ENCODE measurements at places on chromosomes 6 and 20.
A peak's percentile ranks its signal among the peaks of the same experiment; 100 is the strongest.

- DNase-seq, result peak; percentile 98
Observed at GRCh38 chr20:33789109-33789857, 21.9 kb upstream of the CHMP4B start.

- DNase-seq, result peak; percentile 35
Observed at GRCh38 chr6:107965746-107966145, 7.7 kb upstream of the SEC63 start.

- DNase-seq, result no peak
Observed at GRCh38 chr20:20022498-20022897, 5.3 kb downstream of the NAA20 start.

DNA sequence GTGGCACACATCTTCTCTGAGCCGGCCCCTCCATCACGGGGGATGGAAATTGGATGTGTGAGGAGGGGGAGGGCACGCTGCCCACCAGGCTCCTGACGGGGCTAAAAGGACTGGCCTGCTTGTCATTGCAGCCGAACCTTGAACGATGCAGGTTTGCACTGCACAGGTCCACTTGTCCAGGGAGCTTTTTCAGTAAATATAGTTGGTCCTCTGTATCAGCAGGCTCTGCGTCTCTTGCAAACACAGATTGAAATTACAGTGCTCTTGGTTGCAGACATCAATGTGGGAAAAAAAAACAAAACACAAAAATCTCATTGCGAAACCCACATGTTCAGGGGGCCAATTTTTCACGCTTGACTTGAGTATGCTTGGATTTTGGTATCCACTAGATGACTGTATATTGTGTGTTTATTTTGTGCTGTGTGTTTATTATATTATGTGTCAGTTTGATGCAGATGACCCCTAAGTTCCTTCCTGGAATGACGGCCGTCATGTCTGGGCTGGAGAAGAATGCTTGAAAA, 29.2 kb downstream of the ERMARD start:
- peak; percentile 71 for DNase-seq

DNA sequence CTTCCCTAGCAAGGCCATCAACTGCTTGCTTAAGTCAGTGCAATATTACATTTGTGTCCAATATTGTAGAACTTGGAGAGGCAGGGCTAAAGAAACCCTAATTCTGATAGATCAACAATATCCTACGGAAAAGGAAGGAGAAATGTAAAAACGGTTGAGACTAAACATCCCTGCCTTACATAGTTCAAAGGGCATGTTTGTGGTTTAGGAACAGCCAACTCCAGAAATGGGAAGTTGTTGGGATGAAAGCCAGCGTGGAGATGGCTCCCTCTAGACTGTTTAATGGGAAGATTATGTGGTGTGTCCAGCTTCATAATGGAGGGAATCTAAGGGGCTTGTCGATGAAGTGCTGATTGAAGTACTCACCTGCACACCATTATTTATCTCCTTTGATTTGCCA, 145.3 kb upstream of the TENT5A start:
- DNase-seq, result no peak

- no peak for DNase-seq
Observed at GRCh38 chr6:17343215-17343614, 50.2 kb upstream of the CAP2 start.

DNA sequence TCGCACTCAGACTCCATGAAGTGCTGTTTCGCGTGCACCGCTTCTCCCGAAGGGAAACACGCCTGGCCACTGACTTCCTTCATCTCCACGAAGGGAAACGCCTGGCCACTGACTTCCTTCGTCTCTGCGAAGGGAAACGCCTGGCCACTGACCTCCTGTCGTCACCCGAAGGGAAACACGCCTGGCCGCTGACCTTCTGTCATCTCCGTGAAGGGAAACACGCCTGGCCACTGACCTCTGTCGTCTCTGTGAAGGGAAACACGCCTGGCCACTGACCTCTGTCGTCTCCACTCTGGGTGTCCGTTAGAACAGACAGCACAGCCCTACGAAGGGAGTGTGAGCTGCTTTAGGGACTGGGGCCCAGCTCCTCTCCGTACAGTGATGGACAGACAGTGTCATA, 17.1 kb upstream of the ADRM1 start:
- no peak for DNase-seq

- peak; percentile 87 for DNase-seq
Observed at GRCh38 chr6:88843040-88843439, 120.4 kb downstream of the RNGTT start.

DNA sequence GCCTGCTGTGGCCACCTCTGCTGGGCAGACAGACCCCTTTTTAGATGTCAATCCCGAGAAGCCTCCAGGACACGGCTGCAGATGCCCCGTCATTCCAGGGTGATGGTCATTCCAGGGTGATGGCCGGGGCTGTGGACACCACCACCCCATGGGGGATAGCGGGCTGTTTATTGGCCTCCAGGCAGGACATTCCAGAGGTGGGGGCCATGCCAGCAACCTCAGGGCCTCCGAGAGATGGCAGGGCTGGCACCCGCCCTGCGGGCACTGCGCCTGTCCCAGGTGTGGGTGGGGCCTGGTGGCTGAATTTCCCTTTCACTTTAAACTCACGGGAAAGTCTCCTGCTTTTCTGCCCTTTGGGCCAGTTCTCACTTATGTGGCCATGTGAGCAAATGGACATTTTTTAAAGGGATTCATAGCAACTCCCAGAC, 14.5 kb downstream of the COL9A3 start:
- no peak for DNase-seq

DNA sequence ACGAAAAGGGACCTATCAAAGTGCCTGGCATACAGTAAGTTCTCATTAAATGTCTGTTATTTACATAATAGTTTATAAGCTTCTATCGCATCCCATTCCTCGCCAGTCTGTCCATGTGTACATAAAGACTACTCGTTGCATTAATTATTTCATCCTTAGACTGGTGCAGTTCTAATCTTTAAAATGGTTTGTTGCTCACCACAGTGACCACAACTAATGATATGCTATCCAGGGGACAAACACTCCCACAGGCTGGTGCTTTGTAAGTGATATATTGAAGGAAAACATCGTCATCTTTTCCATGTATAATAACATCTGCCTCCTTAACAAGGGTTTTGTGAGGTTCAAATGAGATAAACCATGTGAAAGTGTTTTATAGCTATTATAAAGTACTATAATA, 39.0 kb upstream of the HBS1L start:
- peak; percentile 29 for DNase-seq

DNA sequence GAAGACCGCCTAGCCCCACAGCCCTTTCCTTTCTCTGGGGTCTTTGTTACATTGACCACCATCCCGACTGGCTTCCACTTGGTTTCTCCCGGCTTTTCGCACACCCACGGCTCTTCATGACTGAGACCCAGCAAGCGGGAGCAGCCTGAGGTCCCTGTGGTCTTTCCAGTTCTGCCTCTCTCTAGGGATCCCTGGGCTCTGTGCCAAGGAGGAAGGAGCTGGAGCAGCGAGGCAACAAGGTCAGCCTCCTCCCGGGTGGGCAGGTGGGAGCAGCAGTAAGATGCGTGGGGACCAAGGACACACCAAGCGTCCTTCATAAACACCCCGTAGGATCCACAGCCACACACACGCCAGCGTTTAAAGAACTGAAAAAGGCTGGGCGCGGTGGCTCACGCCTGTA, 29.6 kb upstream of the MRGBP start:
- no peak for DNase-seq

GRCh38 chr6:131840936-131841583, 33.2 kb downstream of the ENPP1 start:
- DNase-seq, result no peak

GRCh38 chr6:157364705-157365104, 16.3 kb upstream of the ZDHHC14 start:
- DNase-seq, result peak; percentile 6

DNA sequence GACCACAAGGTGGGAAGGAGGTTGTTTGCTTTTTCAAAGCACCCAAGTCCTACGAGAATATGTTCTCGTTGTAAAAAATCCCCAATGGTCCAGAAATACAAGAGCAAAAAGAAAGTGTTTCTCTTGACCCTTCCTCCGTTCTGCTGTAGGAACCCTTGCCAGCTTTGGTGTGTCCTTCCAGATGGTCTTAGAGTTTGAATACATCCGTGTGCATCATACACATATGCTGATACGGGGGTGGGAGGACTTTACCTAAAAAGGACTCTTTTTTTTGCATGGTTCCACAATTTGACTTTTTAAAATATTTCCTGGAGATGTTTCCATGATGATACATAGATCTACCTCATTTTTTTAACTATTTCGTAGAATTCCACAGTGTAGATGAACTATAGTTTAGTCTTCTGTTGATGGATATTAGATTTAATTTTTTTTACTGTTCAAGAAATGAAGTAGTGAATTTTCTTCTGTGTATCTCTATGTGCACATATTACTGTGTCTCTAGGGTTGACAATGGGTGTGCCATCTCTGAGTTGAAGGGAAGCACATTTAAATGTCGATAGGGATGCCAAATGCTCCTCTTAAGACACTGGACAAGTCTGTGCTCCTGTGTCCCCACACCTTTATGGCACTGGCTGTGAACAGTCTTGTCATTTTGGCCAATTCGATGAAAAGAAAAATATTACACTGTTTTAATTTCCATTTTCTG, 182.1 kb upstream of the SNX9 start:
- DNase-seq, result no peak

GRCh38 chr20:13261460-13262301, 40.6 kb downstream of the ISM1 start:
- peak; percentile 62 for DNase-seq

DNA sequence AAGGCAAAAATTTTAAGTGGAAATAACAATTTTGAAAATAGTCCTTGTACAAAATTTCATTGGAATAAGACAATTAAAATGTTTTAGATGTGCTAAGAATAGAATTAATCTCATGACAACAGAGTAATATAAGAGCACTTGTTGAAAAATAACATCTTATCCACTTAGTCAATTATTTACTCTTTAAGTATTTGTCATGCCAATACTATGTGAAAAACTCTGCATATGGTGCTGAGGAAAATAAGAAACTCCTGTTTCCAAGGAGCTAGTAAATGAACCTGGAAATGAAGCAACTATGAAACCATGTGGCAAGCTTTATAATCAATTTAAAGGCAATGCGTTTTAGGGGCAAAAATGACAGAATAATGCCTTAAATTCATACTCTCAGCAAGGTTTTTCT, 42.7 kb upstream of the HCRTR2 start:
- no peak for DNase-seq

DNA sequence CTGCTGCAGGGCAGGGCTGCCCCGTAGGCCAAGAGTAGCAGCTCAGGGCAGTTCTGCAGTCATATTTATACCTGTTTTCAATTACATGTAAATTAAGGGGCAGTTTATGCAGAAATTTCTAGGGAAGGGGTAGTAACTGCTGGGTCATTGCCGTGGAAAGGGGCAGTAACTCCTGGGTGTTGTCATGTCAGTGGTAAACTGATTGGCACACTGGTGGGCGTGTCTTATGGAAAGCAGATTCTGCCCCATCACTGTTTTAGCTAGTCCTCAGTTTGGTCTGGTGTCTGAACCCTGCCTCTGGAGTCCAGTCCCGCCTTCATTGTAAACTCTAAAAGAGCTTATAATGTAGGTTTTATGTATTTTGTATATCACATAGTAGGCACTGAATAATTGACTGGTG, 22.1 kb downstream of the MAP3K4 start:
- no peak for DNase-seq

DNA sequence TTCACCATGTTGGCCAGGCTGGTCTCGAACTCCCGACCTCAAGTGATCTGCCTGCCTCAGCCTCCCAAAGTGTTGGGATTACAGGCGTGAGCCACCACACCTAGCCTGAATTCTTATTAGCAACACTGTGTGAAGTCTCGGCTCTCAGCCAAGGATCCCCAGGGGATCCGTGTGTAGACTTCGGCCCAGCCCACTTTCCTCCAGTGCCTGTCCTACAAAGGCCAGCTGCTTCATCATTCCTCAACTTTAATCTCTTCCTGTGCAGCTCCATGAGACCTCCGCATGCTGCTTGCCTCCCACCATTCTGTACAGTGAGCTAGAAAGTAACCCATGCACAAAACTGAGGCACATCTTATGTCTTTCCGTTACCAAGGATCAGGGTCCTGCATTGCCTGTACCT, 71.8 kb downstream of the SAMD3 start:
- no peak for DNase-seq
